ENCODE measurements at places on chromosomes 11 and 22. TPM values are rescaled to one million over a fixed set of nuclear protein-coding genes. Genes with fewer than 3 reads are reported as not detected.

GAL gene
- 0.27 TPM for total RNA-seq

OR10A2 gene
- 0.50 TPM for total RNA-seq

SLN gene
- total RNA-seq = not detected

SMIM35 gene
- total RNA-seq = 0.25 TPM

OR4A16 gene
- 0.25 TPM for total RNA-seq

TECTA gene
- 2.8 TPM for total RNA-seq

B4GALNT4 gene
- 51.3 TPM for total RNA-seq

RASD2 gene
- total RNA-seq = 0.37 TPM

MLC1 gene
- total RNA-seq = 0.27 TPM

FAM227A gene
- 5.1 TPM for total RNA-seq

GLYAT gene
- total RNA-seq = 0.57 TPM

TIGD3 gene
- total RNA-seq = 0.28 TPM

AMPD3 gene
- total RNA-seq = 3.9 TPM

HEPHL1 gene
- total RNA-seq = under 0.01 TPM

B4GAT1 gene
- 65.8 TPM for total RNA-seq

MS4A4A gene
- not detected for total RNA-seq

GALNT18 gene
- 12.0 TPM for total RNA-seq

FADS3 gene
- 12.1 TPM for total RNA-seq

DGAT2 gene
- total RNA-seq = 3.3 TPM

All from motor neuron (in vitro differentiated cells).